H9 (cell line): ENCODE measurements at places on chromosomes 4 and X.

- no peak for DNase-seq
Measured at GRCh38 chr4:20015636-20016224, 236.0 kb upstream of the SLIT2 start.

GRCh38 chr4:107725281-107725859, 5.3 kb upstream of the PAPSS1 start:
- DNase-seq = no peak

DNA sequence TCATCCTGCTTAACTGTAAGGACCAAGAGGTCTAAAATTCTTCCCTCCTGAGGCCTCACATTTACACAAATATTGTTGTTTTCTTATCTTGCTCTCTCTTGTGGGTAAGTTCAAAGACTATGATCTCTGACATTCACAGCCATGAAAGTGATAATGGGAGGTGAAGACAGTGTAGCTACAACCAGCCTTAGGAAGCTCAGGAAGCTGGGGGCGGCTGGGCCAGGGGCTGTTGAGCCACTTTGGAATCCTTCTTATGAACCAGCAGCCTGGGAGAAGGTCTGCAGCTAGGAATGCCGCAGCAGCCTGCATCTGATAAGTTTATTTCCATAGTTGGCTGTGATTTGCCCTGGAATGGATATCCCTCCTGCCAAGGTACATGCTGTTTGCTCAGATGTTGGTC, 316.2 kb downstream of the STIM2 start:
- DNase-seq = no peak

DNA sequence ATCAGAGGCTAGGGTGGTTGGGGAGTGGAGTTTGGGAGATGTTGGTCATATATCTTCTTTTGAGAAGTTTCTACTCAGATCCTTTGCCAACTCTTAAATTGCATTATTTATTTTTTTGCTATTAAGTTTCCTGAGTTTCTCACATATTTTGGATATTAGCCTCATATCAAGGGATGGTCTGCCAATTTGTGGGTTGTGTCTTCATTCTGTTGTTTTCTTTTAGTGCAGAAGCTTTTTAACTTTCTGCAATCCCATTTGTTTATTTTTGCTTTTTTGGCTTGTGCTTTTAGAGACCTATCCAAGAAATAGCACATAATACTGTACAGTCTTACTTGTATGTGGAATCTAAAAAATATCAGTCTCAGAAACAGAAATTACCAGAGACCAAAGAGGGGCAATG, 509.2 kb upstream of the HS3ST1 start:
- DNase-seq = no peak

GRCh38 chr4:113069212-113069892, 19.9 kb downstream of the ANK2 start:
- DNase-seq = no peak
